ENCODE measurements at places on chromosomes 2 and 18. TPM values are rescaled to one million over a fixed set of nuclear protein-coding genes. Genes with fewer than 3 reads are reported as not detected.

Gene CTAGE1
- not detected for polyA plus RNA-seq

Gene SCN9A
- not detected for polyA plus RNA-seq

Gene SLC4A5
- 0.39 TPM for polyA plus RNA-seq

Gene UGT1A4
- polyA plus RNA-seq: not detected

Gene TWIST2
- not detected for polyA plus RNA-seq

Gene PRSS56
- polyA plus RNA-seq: not detected

Gene GATA6
- polyA plus RNA-seq: not detected

Gene PTPN4
- 97.2 TPM for polyA plus RNA-seq

Gene PPP1R1C
- polyA plus RNA-seq: not detected

Gene ECEL1
- not detected for polyA plus RNA-seq

DNA sequence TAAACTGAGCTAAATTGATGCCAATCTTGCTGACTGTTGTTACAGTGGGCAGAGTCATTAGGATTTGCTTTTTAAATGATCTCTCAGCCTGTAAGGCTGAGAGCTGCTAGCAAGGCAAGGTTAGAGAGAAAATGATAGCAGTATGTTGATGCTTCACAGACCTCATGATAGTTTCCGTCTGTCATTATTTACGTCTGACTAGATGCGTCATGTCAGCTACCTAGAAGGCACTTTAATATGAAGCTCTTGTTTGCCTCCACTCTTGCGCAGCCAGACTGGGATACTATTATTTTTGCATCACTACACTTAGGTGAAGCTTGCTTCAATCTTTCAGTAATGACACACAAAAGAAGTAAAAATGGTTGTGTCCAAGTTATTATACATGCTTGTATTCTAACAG is 313.8 kb downstream of the LNPK start:
- no peak for DNase-seq
- no peak overlapping the region for H3K27ac ChIP-seq
- H3K4me1 ChIP-seq: no peaks in the 10 kb centered on the region
- H3K27me3 ChIP-seq: no peaks in the 10 kb centered on the region

GRCh38 chr2:201751566-201751965 is 29.2 kb downstream of the ALS2 start:
- H3K4me3 ChIP-seq: no peak overlapping the region
- H3K27ac ChIP-seq: no peak overlapping the region
- H3K27me3 ChIP-seq: no peaks in the 10 kb centered on the region
- no peak for DNase-seq
- H3K4me1 ChIP-seq: no peaks in the 10 kb centered on the region
- peaks cover 4% of the 10 kb centered on the region for H3K36me3 ChIP-seq

GRCh38 chr18:8870528-8870927 is 165.2 kb downstream of the MTCL1 start:
- no peak for DNase-seq
- no peaks in the 10 kb centered on the region for H3K36me3 ChIP-seq
- no peaks in the 10 kb centered on the region for H3K27me3 ChIP-seq
- H3K4me3 ChIP-seq: no peak overlapping the region

GRCh38 chr2:10146366-10147005 is 23.9 kb downstream of the RRM2 start:
- no peak for DNase-seq
- H3K27me3 ChIP-seq: no peaks in the 10 kb centered on the region
- H3K36me3 ChIP-seq: no peaks in the 10 kb centered on the region
- H3K4me3 ChIP-seq: no peak overlapping the region
- H3K27ac ChIP-seq: no peak overlapping the region
- peaks cover 8% of the 10 kb centered on the region for H3K4me1 ChIP-seq

- no peaks in the 10 kb centered on the region for H3K27me3 ChIP-seq
- H3K36me3 ChIP-seq: no peaks in the 10 kb centered on the region
- H3K27ac ChIP-seq: no peak overlapping the region
- no peaks in the 10 kb centered on the region for H3K4me1 ChIP-seq
- DNase-seq: no peak
- H3K4me3 ChIP-seq: no peak overlapping the region
Observed at GRCh38 chr2:218077464-218078216, 8.6 kb downstream of the RUFY4 start.

- no peaks in the 10 kb centered on the region for H3K4me1 ChIP-seq
- H3K27me3 ChIP-seq: peaks cover 2% of the 10 kb centered on the region
- no peaks in the 10 kb centered on the region for H3K36me3 ChIP-seq
- H3K4me3 ChIP-seq: no peak overlapping the region
Observed at GRCh38 chr2:169222665-169223064, 139.7 kb downstream of the LRP2 start.

DNA sequence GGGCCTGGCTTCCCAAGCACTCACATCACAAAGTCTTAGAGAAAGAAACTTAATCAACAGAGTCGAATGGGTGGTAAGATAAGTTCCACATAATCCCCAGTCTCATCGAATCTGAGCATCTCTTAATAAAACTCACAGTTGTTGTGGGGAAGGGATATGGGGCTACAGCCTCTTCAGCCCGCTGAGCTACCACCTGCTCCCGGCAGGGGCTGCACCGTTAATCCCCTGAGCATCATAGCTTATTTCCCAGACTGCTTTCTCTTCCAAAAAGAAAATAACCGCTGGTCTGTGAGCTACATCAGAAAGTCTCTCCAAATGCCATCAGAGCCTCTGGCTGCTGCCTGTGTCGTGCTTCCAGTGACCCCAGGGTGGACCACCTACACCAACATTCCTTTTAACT is 139.4 kb upstream of the CELF4 start:
- no peaks in the 10 kb centered on the region for H3K36me3 ChIP-seq
- no peak overlapping the region for H3K4me3 ChIP-seq

- H3K36me3 ChIP-seq: no peaks in the 10 kb centered on the region
- no peak for DNase-seq
- no peak overlapping the region for H3K27ac ChIP-seq
Observed at GRCh38 chr2:170202437-170202836, 24.5 kb downstream of the MYO3B start.

GRCh38 chr2:60446413-60447267 is 106.8 kb downstream of the BCL11A start:
- H3K4me1 ChIP-seq: no peaks in the 10 kb centered on the region
- no peaks in the 10 kb centered on the region for H3K36me3 ChIP-seq
- DNase-seq: no peak
- H3K27ac ChIP-seq: no peak overlapping the region

GRCh38 chr2:52456561-52457377 is 1310.8 kb upstream of the CHAC2 start:
- no peaks in the 10 kb centered on the region for H3K4me1 ChIP-seq
- H3K27me3 ChIP-seq: no peaks in the 10 kb centered on the region
- H3K27ac ChIP-seq: no peak overlapping the region
- H3K4me3 ChIP-seq: no peak overlapping the region

DNA sequence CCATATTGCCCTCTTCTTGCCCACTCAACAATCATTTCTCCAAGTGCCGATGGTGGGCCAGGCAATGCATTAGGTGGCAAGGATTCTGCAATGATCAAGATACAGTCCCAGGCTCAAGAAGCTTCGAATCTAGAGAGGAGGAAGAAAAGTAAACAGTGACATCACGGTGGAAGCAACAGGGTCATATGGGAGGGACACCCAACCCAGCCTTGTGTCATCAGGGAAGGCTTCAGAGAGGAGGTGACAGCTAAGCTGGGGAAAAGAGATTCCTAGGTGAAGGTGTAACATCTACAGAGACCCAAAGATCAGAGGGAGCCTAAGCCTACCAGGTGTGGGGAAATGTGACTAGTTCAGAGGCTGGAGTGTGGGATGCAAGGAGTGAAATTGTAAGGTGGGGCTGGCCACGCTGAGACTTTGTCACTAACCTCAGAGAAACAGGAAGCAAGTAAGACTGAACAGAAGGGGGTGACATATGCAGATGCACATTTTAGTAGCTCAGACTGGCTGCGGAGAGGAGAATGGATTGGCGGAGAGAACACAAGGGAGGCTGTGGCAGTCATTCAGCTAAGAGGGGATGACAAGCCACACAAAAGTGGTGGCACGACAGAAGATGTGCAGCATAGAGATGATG is 104.9 kb downstream of the ANKRD44 start:
- peaks cover 13% of the 10 kb centered on the region for H3K36me3 ChIP-seq
- H3K4me3 ChIP-seq: peak overlapping the region; percentile 73
- DNase-seq: peak; percentile 57
- peak overlapping the region; percentile 88 for H3K27ac ChIP-seq
- no peaks in the 10 kb centered on the region for H3K27me3 ChIP-seq

DNA sequence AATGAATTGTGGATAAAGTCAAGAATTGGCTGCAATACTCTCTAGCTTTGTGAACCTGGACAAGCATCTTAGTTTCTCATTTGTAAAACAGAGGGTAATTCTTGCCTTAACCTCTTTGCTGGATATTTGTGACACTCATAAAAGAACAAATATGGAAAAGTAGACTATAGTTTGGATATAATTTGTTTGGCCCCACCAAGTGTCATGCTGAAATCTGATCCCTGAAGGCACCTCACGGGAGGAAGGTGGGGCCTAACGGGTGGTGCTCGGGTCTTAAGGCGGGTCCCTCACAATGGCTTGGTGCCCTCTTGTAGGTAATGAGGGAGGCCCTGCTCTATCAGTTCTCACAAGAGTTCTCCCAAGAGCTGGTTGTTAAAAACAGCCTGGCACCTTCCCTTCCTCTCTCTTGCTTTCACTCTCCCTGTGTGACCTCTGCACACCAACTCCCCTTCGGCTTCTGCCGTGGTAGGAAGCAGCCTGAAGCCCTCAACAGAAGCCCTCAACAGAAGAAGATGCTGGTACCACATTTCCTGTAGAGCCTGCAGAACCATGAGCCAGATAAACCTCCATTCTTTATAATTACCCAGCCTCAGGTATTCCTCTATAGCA is 37.4 kb downstream of the ARL4C start:
- no peaks in the 10 kb centered on the region for H3K36me3 ChIP-seq
- H3K27ac ChIP-seq: peak overlapping the region; percentile 72
- peak overlapping the region; percentile 53 for H3K4me3 ChIP-seq
- peak; percentile 40 for DNase-seq
- H3K27me3 ChIP-seq: no peaks in the 10 kb centered on the region
- H3K4me1 ChIP-seq: peaks cover 79% of the 10 kb centered on the region

GRCh38 chr18:59690186-59690982 is 6.8 kb downstream of the CCBE1 start:
- no peak overlapping the region for H3K4me3 ChIP-seq
- H3K36me3 ChIP-seq: no peaks in the 10 kb centered on the region
- no peaks in the 10 kb centered on the region for H3K4me1 ChIP-seq
- DNase-seq: no peak

DNA sequence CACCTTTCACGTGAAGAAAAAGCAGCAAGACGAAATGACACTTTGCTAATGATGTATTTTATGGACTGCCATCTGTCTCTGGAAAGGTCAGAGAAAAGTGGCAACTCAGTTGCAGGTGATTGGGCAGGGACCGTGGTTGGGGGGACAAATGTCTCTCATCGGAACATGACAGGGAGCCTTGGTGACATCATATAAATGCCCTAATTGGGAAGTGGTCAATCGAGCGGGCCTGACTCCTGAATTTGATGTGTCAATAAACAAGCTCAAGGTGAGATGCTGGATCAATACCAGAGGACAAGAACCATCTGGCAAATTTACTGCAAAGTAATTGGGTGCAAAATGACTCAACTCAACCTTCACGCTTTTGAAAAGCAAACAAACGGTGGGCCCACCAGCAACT is 151.9 kb upstream of the SKOR2 start:
- H3K27ac ChIP-seq: no peak overlapping the region
- H3K36me3 ChIP-seq: no peaks in the 10 kb centered on the region
- no peak for DNase-seq

- H3K27me3 ChIP-seq: no peaks in the 10 kb centered on the region
- no peaks in the 10 kb centered on the region for H3K4me1 ChIP-seq
- DNase-seq: no peak
- no peak overlapping the region for H3K27ac ChIP-seq
- H3K4me3 ChIP-seq: no peak overlapping the region
Observed at GRCh38 chr2:109446278-109447131, 167.3 kb downstream of the SEPTIN10 start.

GRCh38 chr18:48170651-48171050 is 238.5 kb downstream of the ZBTB7C start:
- no peak for DNase-seq
- no peak overlapping the region for H3K4me3 ChIP-seq
- H3K36me3 ChIP-seq: no peaks in the 10 kb centered on the region

GRCh38 chr18:36733150-36733549 is 95.7 kb downstream of the TPGS2 start:
- no peak overlapping the region for H3K4me3 ChIP-seq
- H3K27me3 ChIP-seq: no peaks in the 10 kb centered on the region
- no peaks in the 10 kb centered on the region for H3K36me3 ChIP-seq
- no peak overlapping the region for H3K27ac ChIP-seq

DNA sequence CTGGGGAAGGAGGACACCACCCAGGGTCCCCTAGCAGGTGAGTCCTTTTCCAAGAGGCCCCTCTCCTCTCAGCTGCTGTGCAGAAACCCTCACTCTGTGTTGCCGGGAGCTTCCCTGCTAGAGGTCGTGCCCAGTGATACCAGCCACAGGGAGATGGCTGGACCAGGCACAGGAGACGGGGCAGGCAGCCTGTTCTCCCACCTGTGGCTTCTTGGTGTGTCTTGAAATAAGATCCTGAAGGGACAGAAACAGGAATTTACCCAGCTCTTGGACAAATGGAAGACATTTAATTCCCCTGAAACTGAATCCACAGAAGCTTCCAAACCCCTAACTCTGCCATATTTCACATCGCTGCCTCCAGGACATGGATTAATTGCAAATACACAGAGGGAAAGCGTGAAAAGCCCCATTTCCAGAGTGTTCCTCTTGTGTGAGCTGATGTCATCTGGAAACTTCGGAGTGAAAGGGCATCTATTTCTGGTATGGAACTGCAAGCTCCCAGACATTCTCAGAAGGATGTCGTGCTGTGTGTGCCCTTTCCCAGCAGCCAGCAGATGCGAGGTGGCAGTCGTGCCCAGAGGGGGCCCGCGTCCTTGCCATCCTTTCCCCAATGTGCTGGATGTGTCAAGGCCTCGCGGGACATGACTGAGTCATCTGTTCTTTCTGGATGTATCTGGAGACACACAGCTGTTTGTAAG is 177.7 kb downstream of the SEPTIN10 start:
- no peak overlapping the region for H3K4me3 ChIP-seq
- H3K27ac ChIP-seq: no peak overlapping the region
- no peaks in the 10 kb centered on the region for H3K4me1 ChIP-seq
- no peak for DNase-seq
- peaks cover 3% of the 10 kb centered on the region for H3K36me3 ChIP-seq

- no peaks in the 10 kb centered on the region for H3K36me3 ChIP-seq
- H3K4me3 ChIP-seq: no peak overlapping the region
Observed at GRCh38 chr18:38330573-38330972, 765.0 kb upstream of the CELF4 start.

- H3K27me3 ChIP-seq: no peaks in the 10 kb centered on the region
- no peak for DNase-seq
- H3K4me3 ChIP-seq: no peak overlapping the region
- no peak overlapping the region for H3K27ac ChIP-seq
- peaks cover 10% of the 10 kb centered on the region for H3K36me3 ChIP-seq
Observed at GRCh38 chr2:23988371-23988770, 21.5 kb upstream of the MFSD2B start.

GRCh38 chr2:1739961-1740715 is 4.2 kb downstream of the PXDN start:
- no peak for DNase-seq
- H3K36me3 ChIP-seq: no peaks in the 10 kb centered on the region
- no peaks in the 10 kb centered on the region for H3K27me3 ChIP-seq
- H3K4me1 ChIP-seq: no peaks in the 10 kb centered on the region
- no peak overlapping the region for H3K27ac ChIP-seq

GRCh38 chr2:237486334-237486818 is 675 bp upstream of the MLPH start:
- H3K27me3 ChIP-seq: peaks cover 17% of the 10 kb centered on the region
- no peak for DNase-seq
- H3K4me1 ChIP-seq: no peaks in the 10 kb centered on the region
- H3K27ac ChIP-seq: no peak overlapping the region
- H3K36me3 ChIP-seq: no peaks in the 10 kb centered on the region

GRCh38 chr2:172113617-172114016 is 10.9 kb upstream of the DLX2 start:
- H3K4me1 ChIP-seq: peaks cover 3% of the 10 kb centered on the region
- DNase-seq: no peak
- no peaks in the 10 kb centered on the region for H3K36me3 ChIP-seq
- no peak overlapping the region for H3K4me3 ChIP-seq
- H3K27me3 ChIP-seq: peaks cover 10% of the 10 kb centered on the region

Data from CD4-positive, CD25-positive, alpha-beta regulatory T cell (primary cell).